Fibroblast of skin of back (primary cell): ENCODE measurements at places on chromosomes 4 and X.

DNA sequence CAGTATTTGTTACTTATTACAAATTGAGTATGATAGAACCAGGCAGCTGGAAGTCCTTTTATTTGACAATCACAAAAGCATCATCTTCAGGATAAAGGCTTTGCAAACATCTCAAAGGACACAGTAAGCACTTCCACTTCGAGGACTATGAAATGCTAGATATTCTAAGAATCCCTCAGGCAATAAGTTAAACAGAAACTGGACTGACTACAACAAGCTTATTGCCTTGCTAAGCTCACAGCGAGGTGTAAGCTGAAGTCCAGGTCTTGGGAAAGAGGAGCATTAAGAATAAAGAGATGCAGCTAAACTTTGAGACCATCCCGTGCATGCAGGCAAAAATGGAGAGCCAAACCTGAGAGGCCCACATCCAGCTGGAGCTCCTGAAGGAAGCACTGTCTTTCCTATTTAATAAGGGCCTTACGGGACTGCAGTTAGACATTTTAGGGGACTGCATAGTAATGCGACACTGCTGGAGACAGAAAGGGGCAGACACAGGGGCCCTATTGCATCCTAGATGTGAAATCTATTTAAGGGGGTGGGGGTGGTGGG, 38.7 kb downstream of the DCHS2 start:
- no peak for DNase-seq

- no peak for DNase-seq
Measured at GRCh38 chr4:7900334-7900909, 39.2 kb downstream of the AFAP1 start.

GRCh38 chr4:143384381-143384994, 47.8 kb downstream of the GAB1 start:
- no peak for DNase-seq

DNA sequence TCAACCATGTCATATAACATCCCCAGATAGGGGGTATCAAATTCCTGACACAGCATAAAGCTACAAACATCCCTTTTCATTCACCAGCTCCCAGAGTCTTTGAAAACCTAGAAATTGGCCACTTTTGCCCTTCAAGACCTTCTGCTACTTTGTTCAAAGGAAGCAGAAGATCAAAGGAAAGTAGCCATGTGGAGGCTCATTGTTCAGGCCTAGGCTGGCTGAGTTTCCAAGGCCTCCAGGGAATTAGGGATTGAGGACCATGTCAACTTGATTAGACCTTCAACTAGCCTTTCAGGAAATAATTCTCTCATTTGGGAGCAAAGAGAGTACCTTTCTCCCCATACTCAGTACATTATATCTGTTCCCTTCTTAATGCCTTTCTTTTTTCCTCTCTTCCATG, 66.8 kb upstream of the ATXN3L start:
- no peak for DNase-seq

GRCh38 chr4:170423137-170423536, 333.4 kb upstream of the AADAT start:
- DNase-seq = peak; percentile 94

- DNase-seq = peak; percentile 34
Measured at GRCh38 chr4:101835121-101835904, 44.8 kb downstream of the BANK1 start.

- DNase-seq = no peak
Measured at GRCh38 chrX:101029665-101030064, 22.2 kb downstream of the TRMT2B start.

GRCh38 chr4:71732706-71733105, 51.2 kb downstream of the GC start:
- peak; percentile 25 for DNase-seq

DNA sequence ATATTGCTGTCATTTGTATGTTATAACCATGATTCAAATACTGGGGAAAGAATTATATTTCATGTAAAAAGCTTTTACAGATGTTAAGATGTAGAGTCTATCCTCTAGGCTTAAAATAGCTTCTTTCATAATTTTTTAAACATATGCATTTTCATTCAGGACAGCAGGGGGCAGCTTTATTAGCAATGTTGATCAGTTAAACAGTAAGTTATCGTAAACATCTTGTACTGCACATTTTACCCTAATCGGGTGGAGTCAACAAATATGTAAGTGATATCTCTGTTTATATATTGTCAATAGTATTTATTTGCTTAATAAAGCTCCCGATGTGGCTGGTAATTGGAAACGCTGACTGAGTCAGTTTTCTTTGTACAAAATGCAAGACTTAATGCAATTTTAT, 142.5 kb upstream of the MED14 start:
- peak; percentile 23 for DNase-seq

GRCh38 chr4:168337550-168337940, 19.0 kb upstream of the DDX60 start:
- peak; percentile 11 for DNase-seq

GRCh38 chr4:140213116-140213515, 59.1 kb upstream of the MAML3 start:
- DNase-seq = no peak

DNA sequence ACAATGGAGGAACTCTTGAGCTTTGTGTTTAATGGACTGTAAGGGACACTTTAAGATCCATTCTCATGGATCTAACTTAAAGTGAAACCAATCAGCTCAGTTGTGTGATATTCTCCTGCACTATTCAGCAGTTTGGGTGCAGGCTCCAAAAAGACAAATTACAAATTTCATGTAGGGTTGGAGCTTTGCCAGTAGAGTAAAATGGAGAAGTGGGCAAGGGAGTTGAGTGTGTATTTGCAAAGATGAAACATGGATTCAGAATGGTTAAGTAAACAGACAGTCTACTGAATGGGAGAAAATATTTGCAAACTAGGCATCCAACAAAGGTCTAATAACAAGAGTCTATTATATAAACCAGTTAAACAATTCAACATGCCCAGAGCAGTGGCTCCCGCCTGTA, 21.2 kb upstream of the MID2 start:
- DNase-seq = no peak

DNA sequence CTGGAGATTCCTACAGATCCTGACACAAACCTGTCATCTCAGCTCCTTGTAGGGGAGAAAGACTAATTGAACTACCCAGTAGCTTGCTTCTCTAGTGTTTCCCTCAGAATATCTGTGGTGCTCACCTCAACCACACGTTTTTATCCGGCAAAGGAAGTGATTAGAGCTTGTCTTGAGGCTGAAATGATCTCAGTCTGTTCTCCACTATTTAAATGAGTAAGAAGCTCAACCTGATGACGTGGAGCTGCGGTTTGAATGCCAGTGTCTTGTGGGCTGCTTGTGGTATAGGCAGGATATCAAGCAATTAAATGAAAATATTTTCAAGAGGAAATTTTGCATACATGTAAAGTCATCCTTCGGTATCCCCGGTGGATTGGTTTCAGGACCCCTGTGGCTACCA, 270.2 kb downstream of the TLL1 start:
- DNase-seq = peak; percentile 50

GRCh38 chrX:80879143-80879542, 69.5 kb upstream of the BRWD3 start:
- DNase-seq = no peak

DNA sequence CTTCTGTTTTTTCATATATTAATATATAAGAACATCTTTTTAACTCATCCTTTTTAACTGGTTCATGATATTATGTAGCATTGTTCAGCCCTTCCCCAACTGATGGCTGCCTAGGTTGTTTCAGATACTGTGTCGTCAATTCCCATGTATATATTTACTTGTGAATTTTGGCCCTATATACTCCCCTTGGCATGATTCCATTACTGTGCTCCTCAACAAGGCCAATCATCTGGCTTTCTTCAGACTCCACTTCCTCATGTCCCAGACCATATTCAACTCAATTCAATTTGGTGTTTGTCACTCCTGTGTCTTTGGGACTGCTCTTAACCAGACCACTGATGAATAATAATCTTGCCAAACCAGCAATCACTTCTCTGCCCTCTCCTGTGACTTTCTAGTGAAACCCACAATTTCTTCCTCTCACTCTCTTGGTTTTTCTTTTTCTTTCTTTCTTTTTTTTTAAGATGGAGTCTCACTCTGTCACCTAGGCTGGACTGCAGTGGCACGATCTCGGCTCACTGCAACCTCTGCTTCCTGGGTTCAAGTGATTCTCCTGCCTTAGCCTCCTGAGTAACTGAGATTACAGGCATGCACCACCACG, 2.7 kb upstream of the WDR45 start:
- no peak for DNase-seq

GRCh38 chrX:11600578-11600977, 65.1 kb downstream of the ARHGAP6 start:
- no peak for DNase-seq

- peak; percentile 46 for DNase-seq
Measured at GRCh38 chr4:154807042-154807630, 26.1 kb downstream of the RBM46 start.

GRCh38 chrX:13101441-13102139, 57.2 kb upstream of the FAM9C start:
- DNase-seq = peak; percentile 90

GRCh38 chrX:30572004-30572403, 5.6 kb downstream of the TASL start:
- no peak for DNase-seq

GRCh38 chr4:10031668-10032590, 10.6 kb upstream of the SLC2A9 start:
- peak; percentile 54 for DNase-seq

GRCh38 chr4:108313546-108314339, 145.0 kb upstream of the LEF1 start:
- DNase-seq = no peak

DNA sequence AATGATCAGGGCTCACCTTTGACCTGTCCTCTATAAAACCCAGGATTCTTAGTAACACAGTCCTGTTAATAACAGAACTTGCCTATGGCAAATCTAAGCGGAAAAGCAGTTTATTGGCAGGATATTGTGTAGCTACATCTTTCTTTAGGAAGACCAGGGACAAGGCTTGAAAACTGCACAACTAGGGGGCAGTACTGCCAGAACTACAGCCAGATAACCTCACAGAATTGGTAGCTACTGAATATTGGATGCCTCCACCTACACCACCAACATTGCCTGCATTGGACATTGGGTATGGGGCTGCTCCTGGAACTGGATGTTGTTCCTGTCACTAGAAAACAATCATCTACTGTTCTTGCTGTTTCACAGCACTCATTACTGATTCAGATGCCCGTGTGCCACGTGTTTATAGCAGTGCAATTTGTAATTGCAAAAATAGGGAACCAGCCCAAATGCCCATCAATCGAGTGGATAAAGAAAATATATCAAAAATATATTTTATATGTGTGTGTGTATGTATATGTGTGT, 47.4 kb downstream of the REPS2 start:
- no peak for DNase-seq
